ENCODE measurements at places on chromosomes 2 and 18.

DNA sequence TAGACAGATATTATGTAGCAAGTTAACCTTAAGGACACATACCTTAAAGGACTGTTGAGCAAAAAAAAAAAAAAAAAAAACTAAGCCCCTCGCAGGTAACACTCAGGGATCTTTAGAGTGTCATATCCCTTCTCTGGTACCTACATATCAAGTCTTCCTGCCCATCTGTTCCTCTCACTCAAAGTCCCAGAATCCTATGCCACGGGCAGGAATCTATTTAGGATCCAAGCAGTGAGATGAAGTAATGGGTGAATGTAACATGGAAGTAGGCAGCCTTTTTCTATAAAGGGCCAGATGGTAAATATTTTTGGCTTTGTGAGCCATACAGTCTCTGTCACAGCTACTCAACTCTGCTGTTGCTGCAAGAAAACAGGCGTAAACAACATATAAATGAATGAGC is 496.7 kb downstream of the STK39 start:
- no peak for DNase-seq

- no peak for DNase-seq
Measured at GRCh38 chr2:65800998-65801397, 368.6 kb upstream of the SPRED2 start.

GRCh38 chr18:46893360-46893759 is 23.9 kb downstream of the PIAS2 start:
- DNase-seq, result no peak

DNA sequence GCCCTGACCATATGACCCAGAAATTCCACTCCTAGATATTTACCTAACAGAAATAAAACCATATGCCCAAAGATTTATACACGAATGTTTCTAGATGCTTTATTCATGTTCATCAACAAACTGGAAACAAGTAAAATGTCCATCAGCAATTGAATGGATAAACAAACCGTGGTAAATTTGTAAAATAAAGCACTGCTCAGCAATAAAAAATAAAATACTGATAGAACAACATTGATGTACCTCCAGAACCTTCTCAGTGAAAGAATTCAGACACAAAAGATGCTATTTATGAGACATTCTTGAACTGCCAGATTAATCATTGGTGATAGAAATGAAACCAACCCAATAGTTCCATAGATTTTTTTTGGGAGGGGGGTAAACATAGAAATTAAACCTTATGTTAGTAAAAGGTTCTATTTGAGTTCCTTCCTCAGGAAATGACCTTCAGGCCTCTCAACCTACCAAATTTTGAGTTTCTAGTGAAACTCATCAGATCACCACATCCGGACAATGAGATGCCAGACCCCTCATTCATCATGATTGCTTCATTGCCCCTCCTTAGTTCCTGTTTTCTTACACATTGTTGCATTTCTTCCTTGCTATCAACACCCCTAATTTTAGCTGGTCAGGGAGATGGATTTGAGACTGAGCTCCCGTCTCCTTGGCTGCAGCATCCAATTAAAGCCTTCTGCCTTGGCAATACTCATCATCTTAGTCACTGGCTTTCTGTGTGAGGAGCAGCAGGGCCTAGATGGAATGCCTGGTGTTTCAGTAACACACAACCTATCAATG is 203.5 kb downstream of the LPIN1 start:
- DNase-seq, result no peak

- no peak for DNase-seq
Measured at GRCh38 chr2:45541450-45541849, 69.6 kb downstream of the SRBD1 start.
